ENCODE measurements at places on chromosomes 7 and 10.
A peak's percentile ranks its signal among the peaks of the same experiment; 100 is the strongest.

DNA sequence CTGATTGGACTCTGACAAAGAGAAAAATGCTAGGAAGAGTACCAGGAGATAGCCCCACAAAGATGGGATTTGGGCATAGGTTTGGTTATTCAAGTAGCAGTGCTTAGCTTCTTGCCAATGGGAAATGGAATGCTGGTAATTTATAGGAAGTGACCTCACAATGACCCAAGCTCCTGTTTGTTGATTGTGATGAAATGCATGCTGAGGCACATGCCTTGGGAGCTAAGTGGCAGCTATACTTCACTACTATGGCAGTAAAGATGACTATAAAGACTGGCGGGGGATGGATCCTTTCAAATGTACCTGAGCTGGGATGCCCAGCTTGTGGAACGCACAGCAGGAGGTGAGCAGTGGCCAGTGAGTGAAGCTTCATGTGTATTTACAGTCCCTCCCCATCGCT lies 153.8 kb downstream of the ZNF22 start:
- no peak for DNase-seq

DNA sequence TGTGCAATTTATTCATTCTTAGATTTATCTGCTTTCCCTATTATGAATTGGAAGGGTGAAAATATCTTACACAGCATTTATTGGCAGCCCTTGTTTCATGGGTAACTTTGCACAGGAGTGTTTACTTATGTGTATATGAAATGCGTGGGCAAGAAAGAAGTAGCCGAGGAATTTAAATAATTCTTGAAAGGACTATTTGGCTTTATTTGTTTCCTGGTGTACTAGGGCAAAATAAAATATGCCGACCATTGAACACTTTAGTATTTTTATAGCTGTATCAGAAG lies 93.7 kb downstream of the ARID5B start:
- DNase-seq, result no peak

- DNase-seq, result no peak
These were observed 37.6 kb upstream of the RNF32 start for GRCh38 chr7:156603011-156603410.

DNA sequence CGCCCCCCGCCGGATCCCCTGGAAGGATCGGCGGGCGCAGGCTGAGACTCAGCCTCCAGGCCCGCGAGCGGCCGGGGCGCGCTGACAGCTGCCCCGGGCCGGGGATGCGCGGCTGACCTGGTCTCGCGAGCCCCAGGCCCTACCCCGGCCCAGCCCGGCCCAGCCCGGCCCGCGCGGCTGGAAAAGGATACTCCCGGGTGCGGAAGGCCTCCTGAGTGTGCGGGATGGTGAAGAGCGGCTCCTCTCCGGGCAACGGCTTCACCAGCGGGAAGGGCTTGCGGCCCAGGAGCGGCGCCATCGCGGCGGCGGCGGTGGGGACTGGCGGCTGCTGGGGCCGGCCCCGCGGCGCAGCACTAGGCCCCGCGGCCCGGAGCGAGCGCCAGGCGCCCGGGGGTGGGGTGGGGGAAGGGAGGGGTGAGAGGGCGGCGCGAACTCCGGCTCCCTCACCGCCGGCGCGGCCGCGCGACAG lies 423 bp downstream of the BAZ1B start:
- no peak for DNase-seq

- no peak for DNase-seq
These were observed 436.7 kb downstream of the TNS3 start for GRCh38 chr7:47145186-47145725.

GRCh38 chr10:63976538-63976937 lies 455.3 kb downstream of the REEP3 start:
- no peak for DNase-seq

GRCh38 chr10:89389254-89389653 lies 3.2 kb upstream of the IFIT1 start:
- DNase-seq, result no peak

DNA sequence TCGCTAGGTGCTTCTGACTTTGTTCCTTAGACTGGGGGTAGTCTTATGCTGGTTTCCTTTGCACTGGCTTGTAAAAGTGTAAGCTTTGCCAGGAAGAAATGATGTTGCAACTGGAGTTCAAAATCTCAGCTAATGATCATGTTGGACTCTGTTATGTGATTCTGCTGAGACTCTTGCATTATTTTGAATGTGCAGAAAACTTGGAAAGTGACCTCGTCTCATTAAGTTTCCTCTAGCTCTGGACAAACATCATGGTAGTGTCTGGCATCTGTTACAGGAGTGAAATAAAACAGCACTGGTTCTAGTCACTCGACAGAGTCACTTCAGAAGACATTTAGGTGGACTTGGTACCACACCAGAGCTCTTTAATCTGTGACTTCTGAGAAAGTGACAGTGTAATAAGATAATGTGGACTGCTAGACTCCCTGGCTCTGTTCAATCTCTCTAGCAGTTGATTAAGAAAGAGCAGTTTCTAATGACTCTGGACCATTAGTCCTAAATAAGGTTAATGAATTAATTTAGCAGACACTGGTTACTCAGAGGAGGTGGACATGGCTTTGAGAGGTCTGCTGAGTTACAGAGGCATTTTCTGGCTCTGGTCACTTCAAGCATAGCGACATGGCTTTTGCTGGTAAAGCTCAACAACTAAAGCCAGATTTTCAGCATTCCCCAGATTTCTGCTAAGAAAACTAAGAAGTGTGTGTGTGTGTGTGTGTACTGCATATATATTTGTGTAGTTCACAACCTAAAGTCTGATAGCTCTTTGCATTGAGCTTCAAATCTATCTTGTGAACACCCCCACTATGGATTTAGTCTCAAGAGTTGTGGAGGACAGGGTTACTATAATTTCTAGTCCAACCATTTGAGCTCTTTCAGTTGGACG lies 2.0 kb downstream of the NRP1 start:
- DNase-seq, result no peak

- DNase-seq, result no peak
These were observed at the start of gene VWA2 for GRCh38 chr10:114239117-114239993. Gene VWA2 (plus strand): TSS chr10:114239254. CDS start chr10:114248714, 9,460 bp downstream.

- DNase-seq, result no peak
These were observed 533.4 kb upstream of the SEMA3D start for GRCh38 chr7:85719981-85720953.

DNA sequence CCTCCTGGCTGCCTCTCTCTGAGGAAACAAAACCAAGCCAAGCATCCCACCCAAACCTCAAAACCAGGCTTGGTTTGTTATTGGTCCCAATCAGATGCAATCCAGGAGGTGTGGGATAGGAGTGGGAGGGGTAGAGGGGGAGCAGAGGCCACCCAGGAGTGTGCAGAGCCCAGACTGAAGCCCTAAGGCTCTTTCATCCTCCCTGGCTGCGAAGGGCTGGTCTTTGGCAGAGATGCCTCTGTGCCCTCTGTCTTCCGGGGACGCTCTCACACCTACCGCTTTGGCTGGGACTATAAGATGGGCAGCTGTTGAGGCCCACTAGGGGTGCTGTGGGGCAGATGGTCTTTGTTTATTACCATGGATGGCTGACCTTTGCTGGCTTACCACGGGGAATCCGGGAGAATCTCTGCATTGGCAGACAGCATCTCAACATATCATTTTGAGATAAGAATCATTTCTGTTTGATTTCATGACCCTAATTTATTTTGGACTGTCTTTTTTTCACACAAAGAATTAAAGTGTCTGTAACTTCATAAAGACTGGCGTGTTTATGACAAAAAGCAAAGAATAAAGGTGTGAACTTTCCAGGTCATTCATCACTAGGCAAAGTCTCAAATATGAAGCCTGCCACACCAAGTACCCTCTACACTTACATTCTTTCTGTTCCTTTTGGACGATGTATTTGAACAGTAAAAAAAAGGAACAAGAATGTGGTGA lies 6.5 kb upstream of the DENND2A start:
- DNase-seq, result peak; percentile 7

GRCh38 chr10:69503896-69504265 lies 52.6 kb downstream of the TSPAN15 start:
- DNase-seq, result no peak

DNA sequence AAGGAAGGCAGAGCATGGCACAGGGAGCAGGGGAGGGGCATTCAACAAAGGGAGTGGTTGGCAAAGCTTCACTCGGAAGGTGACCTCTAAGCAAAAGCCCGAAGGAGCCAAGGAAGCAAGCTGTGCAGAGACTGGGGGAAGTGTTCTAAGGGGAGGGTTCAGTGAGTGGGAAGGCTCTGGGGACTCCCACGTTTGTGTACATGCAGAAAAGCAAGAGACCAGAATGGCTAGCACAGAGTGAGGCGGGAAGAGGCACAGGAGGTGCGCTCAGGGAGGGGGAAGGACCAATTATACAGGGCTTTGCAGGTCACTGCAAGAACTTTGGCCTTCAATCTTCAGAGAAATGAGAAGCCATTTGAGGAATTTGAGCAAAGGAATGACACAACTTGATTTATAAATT lies 7.4 kb downstream of the ARHGAP21 start:
- DNase-seq, result no peak

DNA sequence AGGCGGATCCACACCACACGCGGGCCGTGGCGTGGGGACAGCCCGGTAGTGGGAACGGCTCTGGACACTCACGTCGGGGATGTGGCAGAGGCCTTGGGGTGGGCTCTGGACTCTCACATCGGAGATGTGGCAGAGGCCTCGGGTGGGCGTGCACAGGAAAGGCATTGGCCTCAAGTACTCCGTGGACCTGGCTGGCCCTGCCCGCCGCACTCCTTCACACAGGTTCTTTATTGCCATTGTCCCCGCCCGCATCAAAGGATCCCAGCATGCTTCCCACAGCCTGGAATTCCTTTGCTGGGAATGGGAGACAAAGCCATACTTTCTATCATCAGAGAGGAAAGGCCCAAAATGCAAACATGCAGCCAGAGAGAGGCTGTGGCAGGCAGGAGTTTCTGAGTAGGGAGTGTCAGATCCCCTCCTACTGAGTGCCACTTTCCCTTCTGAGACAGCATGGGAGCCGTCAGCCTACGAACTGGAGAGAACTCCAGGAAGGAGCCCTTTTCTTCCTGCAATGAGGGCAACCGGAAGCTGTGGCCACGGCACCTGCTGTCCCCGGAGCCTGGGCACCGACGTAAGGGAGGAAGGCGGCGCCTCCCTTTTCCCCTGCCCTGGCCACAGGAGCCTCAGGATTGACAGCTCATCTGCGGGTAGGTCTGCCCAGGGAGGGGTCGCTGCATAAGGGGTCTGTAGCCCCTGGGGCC lies 51.5 kb downstream of the RBM17 start:
- no peak for DNase-seq

- DNase-seq, result no peak
These were observed 80.1 kb downstream of the ANKRD26 start for GRCh38 chr10:27020243-27020642.

- DNase-seq, result no peak
These were observed 589 bp upstream of the ZFAND4 start for GRCh38 chr10:45673074-45673648.

All from T follicular helper cell (primary cell).